NCI-H1436 (cell line): ENCODE measurements at places on chromosomes 16 and 17.

DNA sequence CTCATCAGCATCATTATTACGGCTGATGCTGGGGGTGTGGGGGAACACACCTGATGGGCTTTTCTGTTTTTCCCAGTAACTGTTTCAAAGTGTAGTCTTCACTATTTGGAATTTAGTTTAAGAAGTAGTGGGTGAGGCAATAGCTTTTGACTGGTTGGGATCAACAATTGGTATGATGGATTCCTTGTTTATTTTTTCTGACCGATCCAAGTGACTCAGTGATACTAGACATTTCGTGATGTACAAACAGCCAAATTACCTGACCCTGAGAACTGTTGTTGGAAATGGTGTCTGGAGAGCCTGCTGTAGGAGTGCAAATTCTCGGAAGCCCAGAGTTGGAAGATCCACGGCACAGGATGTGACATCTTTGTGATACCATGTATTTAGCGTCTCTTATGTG lies 204.2 kb downstream of the PRKCA start:
- DNase-seq = no peak

DNA sequence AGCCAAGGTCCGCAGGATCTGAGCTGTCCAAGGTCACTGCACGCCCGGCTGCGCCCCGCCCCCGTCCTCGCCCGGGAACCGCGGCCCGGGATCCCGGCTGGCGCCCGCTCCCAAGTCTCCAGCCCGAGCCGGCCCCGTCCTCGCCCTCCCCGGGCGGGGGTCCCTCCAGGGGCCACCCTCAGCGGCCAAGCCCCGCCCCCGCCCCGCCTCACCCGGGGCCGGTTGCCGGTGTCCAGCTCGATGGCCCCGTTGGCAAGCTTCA lies 216 bp downstream of the VPS9D1 start:
- DNase-seq = no peak

DNA sequence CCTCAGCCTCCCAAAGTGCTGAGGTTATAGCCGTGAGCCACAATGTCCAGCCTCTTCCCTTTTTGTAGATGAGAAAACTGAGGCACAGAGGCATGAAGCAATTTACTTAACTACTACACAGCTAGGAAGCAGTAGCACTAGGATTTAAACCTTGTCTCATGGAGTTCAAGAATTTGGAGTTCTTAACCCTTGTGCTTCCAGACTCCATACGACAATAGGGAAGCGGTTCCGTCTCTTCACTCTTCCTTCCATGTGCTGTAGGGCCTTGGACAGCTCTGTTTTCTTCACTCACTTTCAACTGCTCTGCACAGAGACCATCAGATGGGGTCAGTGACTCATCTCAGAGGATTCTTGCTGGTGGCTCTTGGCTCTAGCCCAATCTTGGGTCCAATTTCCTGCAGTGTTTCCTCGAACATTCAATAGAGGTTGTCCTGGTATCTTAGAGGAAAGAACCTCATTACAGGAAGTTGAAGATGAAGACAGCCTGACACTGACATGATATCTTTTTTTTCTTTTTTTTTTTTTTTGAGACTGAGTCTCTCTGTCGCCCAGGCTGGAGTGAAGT lies 19.3 kb downstream of the ITGAL start:
- no peak for DNase-seq

- DNase-seq = no peak
Observed at GRCh38 chr16:67088551-67088950, 21.2 kb upstream of the PHAF1 start.

DNA sequence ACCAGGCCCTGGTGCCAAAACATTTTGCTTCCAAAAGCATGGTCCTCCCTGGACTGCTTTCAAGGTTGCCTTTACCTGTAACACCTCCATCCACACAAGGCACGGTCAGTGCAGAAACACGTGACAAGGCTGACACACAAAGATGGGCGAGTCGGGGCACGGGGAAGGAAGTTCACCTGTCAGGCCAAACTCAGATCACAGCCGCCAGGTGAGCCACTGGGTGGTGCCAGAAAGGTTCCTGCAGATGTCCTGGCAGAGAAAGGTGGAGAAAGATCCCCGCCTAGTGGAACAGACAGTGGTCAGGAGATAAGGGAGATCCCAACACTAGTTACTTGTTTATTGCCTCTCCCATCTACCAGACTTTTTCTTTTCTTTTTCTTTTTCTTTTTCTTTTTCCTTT lies 155.3 kb downstream of the AIPL1 start:
- DNase-seq = peak; percentile 20

DNA sequence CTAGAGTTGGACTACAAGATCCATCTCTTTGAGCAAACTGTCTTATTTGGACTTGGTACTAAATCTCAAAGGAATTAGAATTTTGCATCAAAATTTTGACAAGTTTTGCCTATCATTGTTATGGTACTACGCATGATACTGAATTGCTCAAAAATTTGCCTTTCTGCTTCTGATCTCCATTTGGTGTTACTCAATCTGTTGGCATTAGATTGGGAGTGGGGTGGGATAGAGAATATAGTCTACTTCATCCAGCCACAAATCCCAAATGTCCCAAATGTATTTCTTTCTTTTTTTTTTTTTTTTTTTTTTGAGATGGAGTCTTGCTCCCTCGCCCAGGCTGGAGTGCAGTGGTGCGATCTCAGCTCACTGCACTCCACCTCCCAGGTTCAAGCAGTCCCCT lies 204.8 kb downstream of the TANC2 start:
- no peak for DNase-seq

DNA sequence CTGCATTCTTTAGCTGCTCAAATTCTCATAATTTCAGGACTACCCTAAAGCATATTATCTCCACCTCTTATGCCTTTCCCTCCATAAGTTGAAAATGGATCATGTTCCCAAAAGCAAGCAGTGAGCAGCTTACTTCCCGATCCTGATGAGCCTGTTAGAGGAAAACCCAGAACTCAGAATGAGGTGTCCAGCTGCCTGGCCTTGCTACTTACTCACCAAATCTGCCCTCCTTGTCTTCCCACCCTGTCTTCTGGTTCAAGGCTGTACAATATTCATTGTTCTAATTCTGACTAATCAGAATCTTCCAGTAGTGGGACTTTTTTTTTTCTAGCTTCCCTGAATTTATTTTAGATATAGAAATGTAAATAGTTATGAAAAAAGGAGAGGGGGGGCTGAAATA lies 10.8 kb downstream of the LYRM1 start:
- no peak for DNase-seq

GRCh38 chr16:72241930-72242329 lies 70.0 kb upstream of the PMFBP1 start:
- DNase-seq = peak; percentile 63

DNA sequence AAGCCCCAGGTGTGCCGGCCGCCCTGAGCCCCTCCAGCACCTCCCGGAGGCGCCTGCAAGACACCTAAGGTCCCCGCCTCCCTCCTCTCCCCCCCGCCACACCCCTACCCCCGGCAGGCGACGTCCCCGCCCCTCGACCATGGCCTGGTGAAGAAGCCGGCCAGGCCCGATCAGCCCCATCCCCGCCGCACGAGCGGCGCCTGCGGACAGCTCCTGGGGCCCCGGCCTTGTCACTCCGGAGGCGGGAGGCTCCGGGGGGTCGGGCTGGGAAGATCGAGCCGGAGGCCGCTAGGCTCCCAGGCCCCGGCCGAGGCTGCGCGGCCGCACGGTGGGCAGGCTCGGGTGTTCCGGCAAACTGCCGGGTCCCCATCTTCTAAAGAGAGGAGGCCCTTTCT lies 405 bp upstream of the ACE start:
- DNase-seq = peak; percentile 53

DNA sequence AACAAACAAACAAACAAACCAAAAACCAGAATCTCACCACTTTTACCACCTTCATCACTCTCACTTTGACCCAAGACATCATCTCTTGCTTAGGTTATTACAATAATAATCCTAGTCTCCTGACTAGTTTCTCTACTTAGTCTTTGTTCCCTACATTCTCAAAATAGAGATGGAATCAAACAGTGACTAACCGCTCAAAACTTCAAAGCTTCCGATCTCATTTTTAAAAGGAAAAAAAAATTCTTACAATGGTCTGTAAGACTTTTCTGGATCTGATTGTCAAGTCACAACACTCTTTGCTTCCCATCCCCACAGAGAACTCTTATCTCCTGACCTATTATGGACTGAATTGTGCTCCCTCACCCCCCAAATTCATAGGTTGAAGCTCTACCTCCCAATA lies 60.9 kb downstream of the SPAG9 start:
- no peak for DNase-seq

- no peak for DNase-seq
Observed at GRCh38 chr16:15810411-15810810, 46.4 kb downstream of the MYH11 start.

GRCh38 chr17:49049265-49049664 lies 52.1 kb downstream of the IGF2BP1 start:
- DNase-seq = no peak

DNA sequence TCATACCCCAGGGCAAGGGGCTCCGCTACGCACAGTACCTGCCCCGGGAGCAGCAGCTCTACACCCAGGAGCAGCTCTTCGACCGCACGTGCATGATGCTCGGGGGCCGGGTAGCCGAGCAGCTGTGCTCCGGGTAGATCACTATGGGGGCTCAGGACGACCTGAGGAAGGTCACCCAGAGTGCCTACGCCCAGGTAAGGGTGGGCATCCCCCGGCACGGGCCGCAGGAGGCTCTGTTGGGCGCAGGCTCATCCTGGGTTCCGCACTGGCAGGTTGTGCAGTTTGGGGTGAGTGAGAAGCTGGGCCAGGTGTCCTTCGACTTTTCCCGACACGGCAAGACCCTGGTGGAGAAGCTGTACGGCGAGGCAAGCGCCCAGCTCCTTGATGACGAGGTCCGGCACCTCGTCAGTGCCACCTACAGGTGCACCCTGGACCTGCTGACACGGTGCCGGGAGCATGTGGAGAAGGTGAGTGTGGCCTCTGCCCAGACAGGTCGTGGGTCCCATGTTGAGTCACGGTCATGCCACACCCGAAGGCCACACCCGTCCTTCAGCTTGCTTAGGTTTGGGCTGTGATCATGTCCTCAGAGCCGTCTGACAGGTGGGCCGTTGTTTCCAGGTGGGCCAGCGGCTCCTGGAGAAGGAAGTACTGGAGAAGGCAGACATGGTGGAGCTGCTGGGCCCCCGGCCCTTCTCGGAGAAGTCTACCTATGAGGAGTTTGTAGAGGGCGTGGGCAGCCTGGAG lies 19.3 kb downstream of the DBNDD1 start:
- DNase-seq = no peak

GRCh38 chr17:50787106-50787505 lies 19.8 kb upstream of the ANKRD40CL start:
- no peak for DNase-seq

DNA sequence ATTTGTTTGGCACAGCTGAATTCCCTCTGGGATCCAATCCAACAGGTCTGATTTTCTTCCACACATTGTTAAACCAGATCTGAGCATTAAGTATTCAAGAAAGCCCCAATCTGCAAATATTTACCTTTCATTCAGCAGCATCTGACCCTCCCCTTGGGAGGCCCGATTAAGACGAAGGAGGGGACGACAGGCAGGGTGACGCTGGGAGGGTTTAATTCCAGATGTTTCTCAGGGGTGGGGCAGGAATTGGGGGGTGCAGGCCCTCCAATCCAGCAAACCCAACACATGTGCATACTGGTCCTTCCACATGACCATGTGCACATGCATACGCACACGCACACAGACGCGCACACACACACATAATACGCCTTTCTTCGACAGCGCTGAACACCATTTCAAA lies 240.5 kb downstream of the GSG1L start:
- DNase-seq = peak; percentile 6

DNA sequence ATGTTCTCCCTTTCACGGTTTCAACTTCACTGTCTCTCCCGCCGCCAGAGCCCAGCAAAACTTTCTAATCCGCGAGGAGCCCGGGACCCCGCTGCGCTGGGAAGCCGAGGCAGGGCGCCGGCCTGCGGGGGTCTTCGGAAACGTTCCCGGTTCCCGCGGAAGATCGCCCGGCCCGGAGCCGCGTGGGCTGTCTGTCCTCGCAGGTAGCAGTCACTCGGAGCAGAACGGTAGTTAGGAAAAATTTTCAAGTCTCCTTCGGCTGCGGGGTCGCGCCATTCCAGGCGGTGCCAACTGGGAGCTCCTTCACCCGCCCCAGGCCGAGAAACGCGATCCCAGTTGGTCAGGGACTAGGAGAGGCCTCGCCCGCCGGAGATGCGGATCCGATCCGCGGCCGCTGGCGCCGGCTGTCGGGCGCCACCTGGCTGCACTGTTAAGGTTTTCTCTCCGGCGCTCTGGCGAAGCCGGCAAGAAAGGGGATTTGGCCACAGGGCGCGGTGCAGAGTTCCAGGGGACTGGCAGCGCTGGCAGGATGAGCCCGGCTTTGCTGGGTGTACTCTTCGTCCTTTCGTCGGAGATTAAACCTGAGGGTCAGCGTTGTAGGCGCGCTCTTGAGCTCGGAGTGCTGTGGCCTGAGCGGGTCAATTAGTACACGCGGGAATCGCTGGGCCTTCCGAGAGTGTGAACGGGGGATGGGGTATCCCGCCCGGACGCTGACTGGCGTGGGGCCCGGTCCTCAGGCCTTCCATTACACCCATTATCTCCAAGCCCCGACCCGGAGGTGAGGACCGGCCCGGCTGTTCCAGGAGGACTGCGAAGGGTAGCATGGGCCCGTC lies 135.4 kb downstream of the KCNJ12 start:
- DNase-seq = peak; percentile 41

GRCh38 chr16:11208916-11209665 lies 46.9 kb downstream of the SOCS1 start:
- no peak for DNase-seq

- DNase-seq = no peak
Observed at GRCh38 chr16:64705443-64705842, 416.4 kb downstream of the CDH11 start.

DNA sequence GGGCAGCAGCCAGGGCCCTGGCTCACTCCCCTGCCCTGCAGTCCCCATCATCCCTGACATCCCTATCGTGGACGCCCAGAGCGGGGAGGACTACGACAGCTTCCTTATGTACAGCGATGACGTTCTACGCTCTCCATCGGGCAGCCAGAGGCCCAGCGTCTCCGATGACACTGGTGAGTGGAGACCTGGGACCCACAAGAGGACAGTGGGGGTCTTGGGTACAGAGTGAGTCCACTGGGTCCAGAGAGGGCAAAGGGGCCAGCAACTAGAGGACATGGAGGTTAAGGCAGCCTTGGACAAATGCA lies 12.6 kb downstream of the GALK1 start:
- no peak for DNase-seq

DNA sequence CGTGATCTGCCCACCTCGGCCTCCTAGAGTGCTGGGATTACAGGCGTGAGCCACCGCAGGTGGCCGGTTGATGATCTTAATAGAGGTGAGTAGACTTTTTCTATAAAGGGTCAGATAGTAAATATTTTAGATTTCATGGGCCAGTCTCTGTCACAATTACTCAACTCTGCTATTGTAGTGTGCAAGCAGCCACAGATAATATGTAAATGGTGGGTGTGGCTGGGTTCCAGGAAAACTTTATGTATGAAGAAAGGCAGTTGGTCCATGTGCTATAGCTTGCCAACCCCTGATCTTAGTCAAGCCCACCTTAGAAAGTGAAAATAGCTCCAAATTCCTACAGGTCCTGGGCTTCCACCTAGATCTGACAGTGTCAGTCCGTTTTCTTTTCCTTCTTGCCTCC lies 94.9 kb upstream of the PMFBP1 start:
- DNase-seq = no peak

DNA sequence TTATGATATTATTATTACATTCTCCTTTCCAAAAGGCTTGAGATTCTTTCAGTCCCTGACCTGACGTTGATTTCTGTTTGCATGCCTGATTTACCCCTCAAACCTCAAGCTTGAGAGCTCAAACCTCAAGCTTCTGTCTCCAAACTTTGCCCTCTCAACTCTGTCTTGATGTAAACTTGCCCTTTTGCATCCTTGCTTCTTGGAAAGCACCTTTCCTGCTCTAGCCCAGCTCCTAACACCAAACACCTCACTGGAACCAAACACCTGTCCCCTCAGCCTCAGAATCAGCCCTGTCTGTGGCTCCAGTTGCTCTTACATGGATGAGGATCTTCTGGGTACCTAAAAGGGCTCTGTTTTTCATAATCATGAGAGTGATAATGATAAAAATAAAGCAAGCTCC lies 109.2 kb downstream of the GP2 start:
- no peak for DNase-seq
